ENCODE measurements at places on chromosomes 1 and 21.
A peak's percentile ranks its signal among the peaks of the same experiment; 100 is the strongest.

- DNase-seq, result no peak
These were observed 499.6 kb upstream of the B3GALT2 start for GRCh38 chr1:193685986-193686385.

- DNase-seq, result no peak
These were observed 18.4 kb downstream of the ZBTB17 start for GRCh38 chr1:15957221-15958095.

DNA sequence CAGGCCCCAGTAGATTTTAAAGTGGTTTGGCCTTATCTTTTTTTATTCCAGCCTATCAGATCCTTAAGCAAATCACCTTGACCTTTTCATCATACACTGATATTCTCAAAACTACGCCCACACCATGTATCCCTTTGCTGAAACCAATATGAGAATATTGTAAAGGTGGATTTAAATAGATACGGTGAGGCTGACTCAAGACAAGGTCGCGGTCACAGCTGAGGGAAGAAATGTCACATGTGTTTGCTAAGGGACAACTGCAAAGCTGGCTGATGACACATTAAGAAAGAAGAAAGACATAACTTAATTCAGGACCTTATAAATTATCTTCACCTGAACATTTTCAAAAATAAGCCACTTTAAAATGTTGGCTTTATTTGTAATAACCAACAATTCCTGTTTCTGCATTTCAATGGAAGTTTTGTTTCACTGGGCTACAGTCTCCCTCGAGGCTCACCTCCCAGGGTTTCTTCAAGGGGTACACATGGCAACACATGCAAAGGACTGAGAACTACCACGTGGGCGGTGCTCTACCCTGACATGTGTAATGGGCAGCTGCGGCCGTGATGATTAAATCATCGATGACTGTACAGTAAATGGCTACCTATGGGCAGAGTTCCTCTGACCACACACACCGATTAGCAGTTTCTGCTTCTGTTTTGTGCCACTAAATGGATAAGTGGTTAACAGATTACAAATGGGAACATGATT, 189.5 kb downstream of the SIPA1L2 start:
- no peak for DNase-seq

DNA sequence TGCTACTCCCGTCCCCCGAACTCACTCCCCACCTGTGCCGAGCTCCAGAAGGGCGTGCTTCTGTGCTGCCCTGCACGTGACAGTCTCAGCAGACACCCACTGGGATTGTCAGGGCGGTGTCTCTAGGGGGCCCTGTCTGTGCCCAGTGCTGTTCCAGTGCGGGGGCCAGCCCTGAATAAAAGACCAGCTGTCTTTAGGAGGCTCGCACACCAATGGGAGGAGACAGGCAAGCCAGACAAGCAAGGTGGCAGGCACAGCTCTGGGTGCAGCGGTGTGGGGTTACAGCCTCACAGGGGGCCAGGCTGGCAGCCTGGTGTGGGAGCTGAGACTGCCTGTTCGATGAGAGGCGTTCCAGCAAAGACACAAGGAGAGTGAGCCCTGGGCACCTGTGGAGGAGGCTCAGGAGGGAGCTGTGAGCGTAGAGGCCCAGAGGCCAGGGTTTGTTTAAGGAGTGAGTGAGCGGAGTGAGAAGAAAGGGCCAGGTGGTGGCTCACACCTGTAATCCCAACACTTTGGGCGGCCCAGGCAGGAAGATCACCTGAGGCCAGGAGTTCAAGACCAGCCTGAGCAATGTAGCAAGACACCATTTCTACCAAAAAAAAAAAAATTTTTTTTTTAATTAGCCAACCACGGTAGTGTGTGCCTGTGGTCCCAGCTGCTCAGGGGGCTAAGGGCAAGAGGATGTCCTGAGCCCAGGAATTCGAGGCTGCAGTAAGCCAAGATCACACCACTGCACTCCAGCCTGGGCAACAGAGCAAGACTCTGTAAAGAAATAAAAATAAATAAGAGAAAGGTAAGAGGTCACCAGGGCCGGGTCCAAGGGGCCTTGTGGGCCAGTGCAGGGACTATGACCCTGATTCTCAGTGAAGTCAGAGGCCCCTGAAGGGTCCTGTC, 48.2 kb upstream of the ARHGEF16 start:
- DNase-seq, result no peak

GRCh38 chr1:226523646-226524406, 24.7 kb upstream of the STUM start:
- DNase-seq, result no peak

DNA sequence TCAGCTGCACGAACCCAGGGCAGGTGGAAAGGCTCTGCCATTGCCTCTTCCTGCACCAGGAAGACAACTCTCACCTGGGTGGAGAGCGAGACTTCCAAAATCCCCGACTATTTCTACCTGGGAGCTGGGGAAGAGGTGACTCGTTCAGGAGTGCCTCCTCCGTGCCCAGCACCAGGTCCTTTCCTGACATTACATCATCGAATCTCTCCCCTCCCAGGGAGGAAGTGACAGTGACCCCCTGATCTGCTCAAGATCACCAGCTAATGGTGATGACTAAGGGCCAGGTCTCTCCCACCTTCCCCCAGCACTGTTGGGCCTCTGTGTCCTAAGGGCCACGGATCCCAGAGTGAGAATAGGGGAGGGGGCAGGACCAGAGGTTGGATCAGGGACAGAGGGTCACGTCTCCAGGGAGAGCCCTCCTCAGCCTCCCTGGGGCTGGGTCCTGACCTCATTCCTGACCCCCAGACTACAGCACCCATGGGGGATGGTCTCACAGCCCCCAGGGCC, 6.8 kb downstream of the MEGF6 start:
- DNase-seq, result no peak

GRCh38 chr21:41983229-41983628, 26.9 kb downstream of the ZBTB21 start:
- DNase-seq, result no peak

- no peak for DNase-seq
These were observed 224.3 kb upstream of the GREM2 start for GRCh38 chr1:240836271-240836670.

DNA sequence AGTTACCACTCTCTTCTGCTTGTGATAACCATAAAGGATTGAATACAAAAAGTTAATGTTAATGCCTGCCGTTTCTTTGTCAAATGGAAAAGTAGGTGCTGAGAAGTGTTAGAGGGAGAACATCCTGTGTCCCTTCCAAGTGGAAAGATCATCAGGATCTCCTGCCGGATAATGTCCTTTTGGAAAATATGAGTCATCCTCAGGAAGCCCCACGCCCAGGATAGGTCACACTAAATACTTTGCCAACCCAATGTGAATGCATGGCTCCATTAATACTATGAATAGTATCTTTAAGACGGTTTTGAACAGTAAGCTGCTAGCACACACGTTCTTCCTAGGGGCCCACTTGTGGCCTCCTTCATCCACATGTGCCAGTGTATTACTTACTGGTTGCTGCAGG, 279.5 kb downstream of the ZNF326 start:
- no peak for DNase-seq

DNA sequence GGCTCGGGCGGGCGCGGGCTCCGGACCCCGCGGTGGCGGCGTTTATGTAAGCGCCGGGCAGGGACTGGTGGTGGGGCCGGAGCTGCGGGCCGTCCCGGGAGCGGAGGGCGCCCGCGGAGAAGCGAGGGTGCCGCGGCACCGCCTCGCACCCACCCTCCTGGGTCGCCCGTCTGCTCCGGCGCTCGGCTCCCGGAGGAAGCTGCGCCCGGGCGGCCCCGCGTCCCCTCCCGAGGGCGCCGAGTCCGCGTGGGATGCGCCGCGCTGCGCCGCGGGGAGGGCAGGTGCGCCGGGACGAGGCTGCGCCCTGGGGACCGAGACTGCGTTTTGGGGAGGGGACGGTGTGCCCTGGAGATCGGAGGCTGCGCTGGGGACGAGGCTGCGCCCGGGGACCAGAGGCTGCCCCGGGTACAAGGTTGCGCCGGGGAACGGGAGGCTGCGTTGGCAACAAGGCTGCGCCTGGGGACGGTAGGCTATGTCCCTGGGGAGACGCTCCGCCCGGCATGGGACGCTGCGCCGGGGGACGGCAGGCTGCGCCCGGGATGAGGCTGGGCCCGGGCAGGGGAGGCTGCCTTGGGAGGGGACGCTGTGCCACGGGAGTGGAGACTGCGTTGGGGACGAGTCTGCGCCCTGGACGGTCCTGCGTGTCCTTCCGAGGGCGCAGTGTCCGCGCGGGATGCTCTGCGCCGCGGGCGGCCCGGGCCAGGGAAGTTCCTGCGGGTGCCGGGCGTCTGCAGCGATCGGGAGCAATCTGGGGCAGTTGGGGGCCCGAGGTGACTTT, 627 bp downstream of the ADARB1 start:
- DNase-seq, result no peak

- no peak for DNase-seq
These were observed 24.9 kb upstream of the ATF3 start for GRCh38 chr1:212583643-212584042.

GRCh38 chr1:245987219-245987545, 519.9 kb downstream of the SMYD3 start:
- DNase-seq, result no peak

DNA sequence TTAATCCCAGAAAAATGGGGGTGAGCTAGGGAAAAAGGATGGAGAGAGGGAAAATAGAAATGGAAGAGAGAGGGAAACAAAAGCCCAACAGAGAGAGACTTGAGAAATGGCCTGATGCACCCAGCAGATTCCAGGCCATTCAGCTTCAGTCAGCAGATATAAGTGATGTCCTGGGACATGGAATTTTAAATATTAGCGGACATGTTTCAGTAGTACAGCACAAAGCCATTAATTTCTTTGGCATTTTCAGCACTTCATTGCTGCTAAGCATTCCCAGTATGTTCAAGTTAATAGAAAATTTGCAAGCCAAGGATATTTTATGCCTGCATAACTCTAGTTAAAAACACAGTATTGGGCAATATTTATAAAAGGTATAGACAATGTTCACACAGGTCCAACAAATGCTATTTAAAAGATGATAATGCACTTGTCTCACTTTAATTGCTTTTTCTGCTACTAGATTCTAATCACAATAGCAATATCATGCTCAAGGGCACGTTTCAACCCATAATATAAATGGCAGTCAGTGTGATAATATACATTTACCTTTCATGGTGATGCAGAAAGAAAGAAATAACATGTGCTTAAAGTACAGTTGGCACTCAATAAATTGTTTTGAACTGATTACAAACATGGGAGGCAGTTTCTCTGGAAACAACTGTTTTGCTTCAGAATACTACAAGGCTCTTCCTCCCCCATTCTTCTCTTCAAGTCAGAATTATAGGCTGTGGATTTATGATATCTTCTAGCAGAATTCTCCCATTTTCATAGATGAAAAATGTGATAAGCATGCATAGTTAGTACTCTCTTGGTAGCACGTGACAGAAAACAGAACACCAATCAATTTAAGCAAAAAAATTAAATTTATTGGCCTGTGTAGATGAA, 108.1 kb upstream of the MAGI3 start:
- DNase-seq, result no peak

DNA sequence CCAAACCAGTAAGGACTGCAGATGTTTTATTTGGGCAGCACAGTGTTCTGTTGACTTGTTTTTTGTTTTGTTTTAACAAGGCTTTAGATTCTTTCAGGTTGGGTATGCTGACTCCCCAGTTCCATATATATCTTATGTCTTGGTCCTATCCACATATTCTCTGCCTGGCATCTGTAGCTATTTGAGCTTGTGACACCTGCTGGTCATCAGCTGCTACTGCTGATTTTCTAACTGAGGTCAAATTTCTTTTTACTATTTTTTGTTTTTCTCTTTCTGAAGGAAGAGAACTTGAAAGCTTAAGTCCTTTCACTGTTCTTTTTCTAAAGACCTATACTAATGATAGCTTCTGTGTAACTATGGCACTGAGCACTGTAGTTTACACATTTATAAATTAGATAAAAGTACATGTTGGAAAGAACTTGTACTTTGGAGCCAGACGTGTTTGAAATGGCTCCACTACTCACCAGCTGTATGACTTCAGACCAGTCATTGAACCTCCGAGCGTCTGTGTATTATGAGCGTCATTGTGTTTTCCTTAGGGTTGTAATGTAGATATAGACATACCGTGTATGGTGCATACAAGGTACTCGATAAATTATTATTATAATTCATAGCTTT, 109.4 kb downstream of the NRDC start:
- DNase-seq, result peak; percentile 30

DNA sequence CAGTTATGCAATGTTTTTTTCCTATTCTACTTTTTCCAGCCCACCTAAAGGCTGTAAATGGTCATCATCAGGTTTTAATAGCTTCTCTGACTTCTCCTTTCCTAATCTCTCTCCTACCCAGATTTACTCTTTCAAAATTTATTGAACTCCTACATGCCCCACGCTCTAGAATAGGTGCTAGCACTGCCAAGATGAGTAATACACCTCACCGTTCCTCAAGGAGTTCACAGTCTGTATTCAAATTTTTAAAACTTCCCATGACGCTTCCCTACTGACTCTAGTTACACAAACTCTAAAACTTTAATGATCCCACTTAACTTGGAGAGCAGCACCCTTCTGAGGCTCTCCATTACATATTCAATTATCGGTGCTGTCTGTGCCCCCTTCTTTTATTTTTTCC, 51.6 kb downstream of the ALG14 start:
- no peak for DNase-seq

DNA sequence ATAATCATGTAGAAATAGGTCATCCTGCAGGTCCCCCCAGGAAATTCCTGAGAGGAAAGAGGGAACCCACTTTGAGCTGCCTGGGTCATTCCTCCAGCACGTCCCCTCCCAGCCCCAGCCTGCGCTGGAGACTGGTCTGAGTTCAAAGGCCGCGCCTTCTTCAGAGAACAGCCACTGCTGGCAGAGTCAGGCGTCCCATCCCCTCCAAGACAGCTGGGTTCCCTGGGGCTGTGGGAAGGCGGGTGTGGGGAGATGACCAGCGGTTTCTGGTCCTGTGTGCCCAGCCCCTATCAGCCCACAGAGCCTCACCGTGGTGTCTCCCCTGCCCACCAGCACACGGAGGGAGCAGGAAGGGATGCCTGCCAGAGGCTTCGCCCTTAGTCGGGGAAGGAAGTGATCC, 18.0 kb upstream of the TRAPPC10 start:
- DNase-seq, result no peak

- DNase-seq, result no peak
These were observed 1.6 kb downstream of the RASSF5 start for GRCh38 chr1:206508956-206509355.

GRCh38 chr1:85453640-85454194, 11.2 kb downstream of the DDAH1 start:
- no peak for DNase-seq

- no peak for DNase-seq
These were observed 505.2 kb downstream of the SMYD3 start for GRCh38 chr1:246001837-246002230.

GRCh38 chr1:152050886-152051675, 14.3 kb upstream of the S100A11 start:
- DNase-seq, result no peak

GRCh38 chr1:160193832-160194736, 3.7 kb downstream of the CASQ1 start:
- no peak for DNase-seq

GRCh38 chr1:6868660-6869380, 83.6 kb downstream of the CAMTA1 start:
- DNase-seq, result no peak
